GM04503 (cell line): ENCODE measurements at places on chromosomes 1 and 21.

GRCh38 chr1:78519446-78519845, 28.7 kb downstream of the PTGFR start:
- DNase-seq = no peak

DNA sequence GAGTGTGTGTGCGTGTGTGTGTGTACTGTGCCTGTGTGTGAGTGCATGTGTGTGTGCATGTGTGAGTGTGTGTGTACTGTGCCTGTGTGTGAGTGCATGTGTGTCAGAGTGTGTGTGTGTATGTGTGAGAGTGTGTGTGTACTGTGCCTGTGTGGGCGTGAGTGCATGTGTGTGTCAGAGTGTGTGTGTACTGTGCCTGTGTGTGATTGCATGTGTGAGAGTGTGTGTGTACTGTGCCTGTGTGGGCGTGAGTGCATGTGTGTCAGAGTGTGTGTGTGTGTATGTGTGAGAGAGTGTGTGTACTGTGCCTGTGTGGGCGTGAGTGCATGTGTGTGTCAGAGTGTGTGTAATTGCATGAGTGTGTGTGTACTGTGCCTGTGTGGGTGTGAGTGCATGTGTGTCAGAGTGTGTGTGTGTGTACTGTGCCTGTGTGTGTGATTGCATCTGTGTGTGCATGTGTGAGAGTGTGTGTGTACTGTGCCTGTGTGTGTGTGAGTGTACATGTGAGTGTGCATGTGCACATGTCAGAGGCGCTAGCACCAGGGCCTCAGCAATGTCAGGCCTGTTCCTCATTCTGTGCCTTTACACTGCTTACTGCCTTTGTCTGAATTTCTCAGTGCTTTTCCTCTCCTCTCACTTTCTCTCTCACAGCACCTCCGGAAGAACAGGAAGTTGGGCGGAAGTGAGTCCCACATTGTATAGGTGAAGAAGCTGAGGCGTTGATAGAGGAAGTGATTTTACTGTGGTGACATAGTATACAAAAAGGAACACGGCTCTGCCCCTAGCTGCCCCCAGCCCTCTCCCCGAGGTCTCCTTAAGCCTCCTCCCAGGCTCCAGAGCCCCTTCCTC, 4.9 kb downstream of the SLC5A9 start:
- no peak for DNase-seq

DNA sequence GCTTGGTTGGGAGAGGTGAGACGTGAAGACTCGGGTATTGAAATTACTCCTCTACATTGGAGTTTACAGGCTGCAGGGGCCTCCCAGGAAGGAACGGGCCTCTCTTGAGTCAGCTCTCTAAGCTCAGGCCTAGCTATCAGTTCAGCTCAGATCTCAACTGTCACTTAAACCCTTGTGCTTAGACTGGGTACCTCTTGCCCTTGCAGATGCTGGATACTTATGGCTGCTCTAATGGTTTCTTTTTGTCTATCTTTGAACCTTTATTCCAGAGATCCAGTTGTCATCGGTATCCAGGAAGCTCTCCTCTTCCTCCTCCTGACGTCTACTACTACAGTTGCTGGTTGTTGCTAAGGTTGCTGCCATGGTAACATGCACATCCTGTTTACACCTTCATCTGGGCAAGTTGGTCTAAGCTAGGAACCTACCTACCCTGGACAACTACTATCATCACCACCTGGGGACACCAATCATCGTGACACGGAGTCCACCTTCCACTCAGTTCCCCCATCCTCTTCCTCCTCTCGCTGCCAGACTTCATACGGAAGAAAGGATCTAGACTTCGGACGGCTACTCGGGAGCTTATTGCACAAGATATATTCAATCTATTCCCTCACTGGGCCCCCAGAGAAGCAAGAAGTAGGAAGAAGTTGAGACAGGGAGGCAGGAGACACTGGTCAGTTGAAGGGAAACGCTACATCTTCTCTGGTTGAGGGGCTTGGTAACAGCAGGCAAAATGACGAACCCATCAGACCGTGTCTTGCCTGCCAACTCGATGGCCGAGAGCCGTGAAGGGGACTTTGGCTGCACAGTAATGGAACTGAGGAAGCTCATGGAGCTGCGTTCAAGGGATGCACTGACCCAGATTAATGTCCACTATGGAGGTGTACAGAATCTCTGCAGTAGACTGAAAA, 56.1 kb downstream of the ATP2B4 start:
- no peak for DNase-seq

DNA sequence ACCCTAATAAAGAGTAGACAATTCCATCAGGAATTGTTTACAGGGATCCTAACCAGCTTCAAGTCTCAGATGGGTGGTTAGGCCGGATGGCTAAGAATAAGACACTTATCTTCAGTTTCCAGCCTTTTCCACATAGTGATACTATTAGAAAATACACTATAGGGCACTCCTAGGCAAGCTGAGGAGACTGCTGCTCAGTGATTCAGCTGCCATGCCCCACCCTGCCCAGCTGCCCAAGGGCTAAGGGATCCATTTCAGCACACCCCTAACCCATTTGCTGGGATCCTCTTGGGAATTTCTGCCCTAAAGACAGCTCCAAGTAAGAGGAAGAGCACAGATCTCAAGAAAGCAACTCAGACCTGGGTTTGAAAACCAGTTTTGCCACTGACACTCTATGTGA, 31.9 kb downstream of the PLPP3 start:
- no peak for DNase-seq

GRCh38 chr1:108208724-108209446, 8.7 kb upstream of the SLC25A24 start:
- no peak for DNase-seq

DNA sequence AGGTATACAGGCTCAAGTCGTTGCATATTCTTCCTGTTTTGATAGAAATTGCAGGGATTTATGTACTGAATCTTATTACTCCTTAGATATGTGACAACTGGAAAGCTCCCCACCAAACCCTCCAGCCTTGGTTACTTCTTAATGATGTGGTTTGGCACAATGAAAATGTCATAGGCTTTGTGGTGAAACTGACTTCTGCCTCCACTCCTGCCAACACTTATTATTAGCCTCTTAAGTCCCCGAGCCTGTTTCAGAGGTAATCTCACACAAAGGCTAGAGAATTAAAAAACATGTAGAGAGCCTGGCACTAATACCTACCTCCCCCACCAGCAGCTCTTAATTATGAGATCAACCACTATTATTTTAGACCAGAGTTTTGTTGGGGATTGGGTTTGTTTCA, 4.2 kb downstream of the COX20 start:
- DNase-seq = no peak

DNA sequence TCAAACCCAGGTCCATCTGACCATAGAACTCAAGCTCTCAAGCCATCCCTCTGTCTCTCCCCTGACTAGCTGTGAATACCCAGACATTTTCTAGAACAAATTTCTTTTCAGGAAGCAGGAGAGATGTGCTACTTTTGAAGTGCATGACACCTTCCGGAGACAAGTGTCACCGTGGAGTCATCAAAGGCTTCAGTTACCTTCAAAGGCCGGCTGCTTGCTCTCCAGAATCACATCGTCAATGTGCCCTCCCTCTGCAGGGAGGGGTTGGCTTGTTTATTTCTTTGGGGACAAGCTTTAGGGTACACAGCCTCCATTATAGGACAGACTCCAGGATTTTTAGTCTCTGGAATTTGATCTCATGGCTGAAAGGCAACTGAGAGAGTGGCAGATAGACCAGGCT, 37.7 kb upstream of the IGSF21 start:
- DNase-seq = no peak
